ENCODE measurements at places on chromosomes 7 and 10.

GRCh38 chr10:102904346-102904745, 13.7 kb upstream of the CNNM2 start:
- no peak for DNase-seq

GRCh38 chr10:110083884-110084283, 76.1 kb downstream of the ADD3 start:
- no peak for DNase-seq

DNA sequence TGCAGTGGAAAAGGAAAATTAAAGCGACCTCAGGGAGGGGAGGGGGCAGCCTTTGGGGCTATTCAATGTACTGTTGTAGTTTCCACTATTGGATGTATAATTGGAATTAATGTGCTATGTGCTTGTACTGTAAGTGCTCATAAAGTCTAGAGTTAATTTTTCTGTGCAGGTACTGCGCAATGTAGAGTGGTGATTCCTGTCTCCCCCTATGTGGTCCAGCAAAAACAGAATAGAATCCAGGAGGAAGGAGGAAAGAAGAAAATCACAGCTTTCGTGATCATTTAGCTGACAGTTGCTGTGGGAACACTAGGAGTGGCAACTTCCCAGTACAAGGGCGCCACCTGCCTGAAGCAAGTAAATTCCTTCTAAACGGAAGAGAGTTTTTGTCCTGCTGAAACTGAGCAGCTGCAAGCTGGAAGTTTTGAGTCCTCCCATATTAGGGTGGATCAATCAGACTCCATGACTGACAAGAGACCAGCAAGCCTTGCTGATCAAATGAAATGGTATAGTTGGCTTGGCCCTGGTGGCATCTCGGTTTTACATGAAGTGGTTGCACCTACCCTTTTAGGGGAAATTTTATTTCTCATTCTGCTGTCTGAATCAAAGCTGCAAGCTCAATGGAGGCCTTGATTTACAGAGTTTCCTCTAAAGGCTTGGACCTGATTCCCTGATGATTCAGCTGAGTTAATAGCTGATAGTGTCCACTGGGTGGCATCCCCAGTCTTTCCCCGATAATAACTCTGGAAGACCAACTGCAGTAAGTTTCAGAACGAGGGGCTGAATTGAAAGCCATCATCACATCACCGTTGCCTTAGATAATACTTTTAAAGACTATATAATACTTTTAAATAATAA, 299.8 kb downstream of the HGF start:
- peak; percentile 18 for DNase-seq

DNA sequence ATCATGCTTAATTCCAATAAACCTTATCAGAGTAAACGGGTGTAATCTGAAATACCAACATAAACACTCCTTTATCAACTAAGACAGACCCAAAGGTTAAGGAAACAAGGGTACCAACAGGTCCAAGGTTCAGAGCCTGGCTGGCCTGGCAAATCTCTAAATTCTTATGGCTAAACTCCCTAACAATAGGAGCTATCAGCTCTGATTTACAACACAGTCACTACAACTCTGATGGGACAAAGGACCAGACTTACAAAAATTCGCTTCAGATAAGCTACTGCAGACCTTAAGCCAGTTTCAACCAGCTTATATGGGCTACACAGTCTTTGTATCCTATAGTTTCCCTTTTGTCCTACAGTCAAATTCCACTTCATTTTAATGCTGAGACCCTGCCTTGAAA, 381.9 kb downstream of the ZWINT start:
- DNase-seq, result no peak

- no peak for DNase-seq
Measured at GRCh38 chr7:90843472-90843871, 247.4 kb downstream of the CDK14 start.

DNA sequence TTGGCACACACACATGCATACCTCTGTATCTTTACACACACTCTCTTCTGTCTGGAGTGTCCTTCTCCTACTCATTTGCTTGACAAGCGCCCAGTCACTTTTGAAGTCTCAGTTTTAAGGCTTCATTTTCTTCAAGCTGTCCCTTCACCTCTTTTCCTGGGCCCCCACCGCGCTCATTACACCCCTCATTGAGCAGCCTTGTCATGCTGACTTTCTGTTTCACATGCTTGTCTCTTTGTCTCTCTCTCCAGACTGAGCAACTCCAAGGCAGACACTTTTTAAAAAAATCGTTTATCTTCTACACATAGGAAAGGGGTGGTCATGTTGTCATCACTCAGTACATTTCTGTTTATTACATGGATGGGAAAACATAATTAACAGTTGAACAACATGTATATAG, 225.2 kb upstream of the FZD1 start:
- DNase-seq, result no peak
